Right ventricle myocardium superior (tissue), 1 donor: ENCODE measurements at places on chromosomes 12 and 14. TPM values are rescaled to one million over a fixed set of nuclear protein-coding genes. Genes with fewer than 3 reads are reported as not detected.

Gene CARMIL3
- 0.08 TPM for total RNA-seq

Gene FOXM1
- 1.5 TPM for total RNA-seq

Gene CLEC7A
- total RNA-seq, result 2.3 TPM

Gene AKAP3
- 3.0 TPM for total RNA-seq

Gene DERA
- 15.9 TPM for total RNA-seq

Gene MYH7
- total RNA-seq, result 11,793 TPM

Gene ATF7
- total RNA-seq, result 29.1 TPM

Gene KRT6C
- total RNA-seq, result not detected

Gene ABCD2
- total RNA-seq, result 9.2 TPM

Gene PTGER2
- 0.65 TPM for total RNA-seq

Gene MIP
- not detected for total RNA-seq

Gene JKAMP
- 22.3 TPM for total RNA-seq

Gene NUAK1
- 33.6 TPM for total RNA-seq

Gene NDUFB1
- total RNA-seq, result 660 TPM

Gene THAP2
- total RNA-seq, result 10.2 TPM

Gene CAPZA3
- not detected for total RNA-seq

Gene TAS2R19
- 0.51 TPM for total RNA-seq

Gene CLEC2B
- 3.7 TPM for total RNA-seq

Gene HNF1A
- not detected for total RNA-seq

Gene EMP1
- 99.9 TPM for total RNA-seq

Gene KICS2
- 3.1 TPM for total RNA-seq

Gene FAM181A
- total RNA-seq, result not detected

Gene MORN3
- 0.11 TPM for total RNA-seq

Gene C12orf56
- total RNA-seq, result not detected

Gene CDH24
- total RNA-seq, result 1.6 TPM

Gene CLEC4C
- total RNA-seq, result not detected

Gene GLIPR1L2
- 2.4 TPM for total RNA-seq

Gene RIN3
- 11.0 TPM for total RNA-seq

Gene TAS2R7
- total RNA-seq, result not detected

Gene TAS2R10
- total RNA-seq, result not detected

Gene FOXN4
- total RNA-seq, result not detected

Gene MDGA2
- total RNA-seq, result not detected

Gene OTOGL
- 0.19 TPM for total RNA-seq

Gene C14orf132
- 2.4 TPM for total RNA-seq

Gene FLVCR2
- 2.1 TPM for total RNA-seq

Gene ALKBH2
- 7.2 TPM for total RNA-seq

Gene PRH2
- total RNA-seq, result not detected

Gene KERA
- total RNA-seq, result not detected

Gene VRTN
- not detected for total RNA-seq

Gene MYL2
- total RNA-seq, result 13,587 TPM

Gene CCDC197
- 1.3 TPM for total RNA-seq

Gene IFNG-AS1
- total RNA-seq, result not detected

Gene CLEC1A
- total RNA-seq, result 2.5 TPM

Gene MYF5
- not detected for total RNA-seq

Gene POLE2
- 0.38 TPM for total RNA-seq
